Stimulated activated CD4-positive, alpha-beta T cell treated with anti-CD3 and anti-CD28 coated beads, TNF-alpha, amount 100 ng/mL, for 1 hour (primary cell): ENCODE measurements at places on chromosomes 3 and 15.

DNA sequence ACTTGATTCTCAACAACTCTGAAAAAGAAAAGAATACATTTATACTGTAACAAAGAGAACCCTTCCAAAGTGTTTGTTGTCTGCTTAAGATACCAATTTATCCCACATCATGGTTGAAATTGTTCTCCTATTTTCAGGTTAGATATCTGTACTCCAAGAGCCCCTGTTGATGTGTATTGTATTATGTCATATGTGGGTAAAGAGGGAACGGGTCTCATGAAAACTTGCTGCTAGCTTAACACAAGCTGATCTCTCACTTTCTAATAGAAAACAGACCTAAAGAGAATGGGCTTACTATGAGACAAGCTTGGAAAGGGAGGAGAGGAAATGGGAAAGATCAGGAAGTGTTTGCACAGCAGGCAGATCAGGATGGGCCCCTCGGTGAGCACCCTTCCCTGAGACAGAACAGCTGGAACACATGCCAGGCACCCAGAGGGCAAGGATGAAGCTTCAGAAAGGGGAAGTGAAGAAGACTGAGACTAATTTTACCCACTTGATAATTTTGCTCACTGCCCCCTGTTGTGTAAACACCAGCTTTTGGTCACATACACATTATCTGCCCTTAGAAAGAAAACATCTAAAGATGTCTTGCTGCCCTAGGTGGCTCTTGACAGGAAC lies 747.9 kb upstream of the CCDC54 start:
- no peak for DNase-seq

- DNase-seq, result no peak
These were observed 205.5 kb upstream of the MRPL3 start for GRCh38 chr3:131708241-131708640.

DNA sequence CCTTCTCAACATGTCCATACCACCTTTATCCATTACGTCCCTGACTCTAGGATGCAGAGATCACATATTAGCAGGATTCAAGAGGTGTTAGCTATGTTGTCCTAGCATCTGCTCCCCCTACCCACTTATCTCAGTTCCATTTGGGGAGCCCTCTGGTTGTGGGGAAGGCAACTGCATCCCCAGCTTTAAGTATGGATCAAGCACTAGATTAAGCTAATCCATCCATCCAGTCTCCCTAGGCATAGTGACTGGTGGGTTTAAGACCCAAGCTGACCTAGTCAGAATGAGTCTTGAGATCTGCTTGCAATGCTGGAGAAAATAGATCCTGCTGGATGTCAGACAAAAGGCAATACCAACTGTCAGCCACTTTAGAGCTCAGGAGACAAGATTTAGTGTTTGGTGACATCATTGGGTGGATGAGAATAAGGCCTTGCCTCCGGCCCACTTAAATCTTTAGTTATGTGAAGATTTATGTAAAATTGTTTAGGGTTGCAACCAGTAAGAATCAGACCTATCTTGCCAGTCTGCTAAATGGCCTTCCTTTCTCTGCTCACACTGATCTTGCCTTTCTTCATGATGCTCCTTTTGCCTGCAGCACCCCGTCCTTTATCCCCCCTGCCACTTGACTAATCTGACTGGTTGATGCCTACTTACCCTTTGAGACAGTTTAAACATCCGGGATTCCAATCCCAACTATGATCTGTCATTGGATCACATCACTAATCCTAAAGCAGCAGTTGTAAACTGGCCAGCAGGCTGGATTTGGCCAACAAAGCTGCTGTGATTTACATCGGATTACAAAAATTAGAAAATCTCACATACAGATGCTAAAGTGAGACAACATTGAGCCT lies 2.1 kb upstream of the ISY1 start:
- no peak for DNase-seq

DNA sequence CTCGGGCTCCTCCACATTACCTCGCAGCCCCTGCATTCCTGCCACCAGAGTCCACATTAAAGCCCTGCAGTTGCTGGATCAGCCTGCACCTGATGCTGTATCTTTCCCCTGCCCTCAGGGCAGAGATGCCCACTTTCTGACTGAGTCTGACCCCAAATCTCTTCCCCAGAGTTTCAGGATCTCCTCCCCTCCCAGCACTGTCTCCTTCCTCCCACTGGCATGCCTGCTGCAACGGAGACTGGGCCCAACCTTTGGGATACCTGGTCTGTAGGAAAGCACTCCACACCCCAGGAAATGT lies 20.6 kb upstream of the GP9 start:
- no peak for DNase-seq

DNA sequence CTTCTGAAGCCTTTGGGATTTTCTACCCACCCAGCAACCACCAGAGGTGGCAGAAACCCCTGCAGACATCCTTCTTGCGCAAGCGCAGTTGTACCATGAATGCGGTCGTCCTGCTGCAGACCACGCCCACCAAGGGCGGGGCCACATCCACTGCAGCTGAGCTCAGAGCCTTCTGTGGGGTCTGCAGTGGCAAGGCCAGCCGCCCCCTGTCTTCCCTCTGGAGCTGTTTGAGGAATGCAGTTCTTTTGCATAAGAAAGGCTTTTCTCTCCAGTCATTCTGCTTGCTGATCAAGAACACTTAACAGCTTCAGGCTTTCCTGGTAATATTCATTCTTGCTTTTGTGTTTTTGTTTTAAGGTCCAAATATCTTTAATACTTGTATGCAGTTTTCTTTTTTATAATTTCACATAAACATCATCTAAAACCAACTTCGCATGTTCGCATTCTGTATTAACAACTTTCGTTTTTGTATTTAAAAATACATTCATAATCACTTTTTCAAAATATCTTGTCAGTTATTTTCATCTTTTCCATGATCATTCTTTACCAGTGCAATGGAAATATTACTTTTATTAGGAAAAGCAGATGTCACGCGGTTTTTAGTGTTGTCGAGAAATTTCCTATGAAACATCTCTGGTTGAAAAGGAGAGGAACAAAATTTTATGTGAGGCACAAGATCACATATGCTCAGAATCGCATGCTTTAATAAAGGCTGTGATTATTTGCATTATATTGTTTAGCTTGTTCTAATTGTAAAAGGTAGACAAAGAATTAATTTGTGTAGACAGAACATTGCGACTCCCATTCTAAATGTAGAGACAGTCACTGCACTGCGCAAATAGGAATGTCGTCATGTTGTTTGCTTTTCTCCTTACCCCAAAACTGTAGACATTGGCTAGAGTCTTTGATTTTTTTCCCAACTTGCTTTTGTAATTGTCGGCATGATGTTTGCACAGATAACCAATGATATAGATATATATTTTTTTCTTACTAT lies 98.1 kb upstream of the SNRPN start:
- DNase-seq, result no peak

DNA sequence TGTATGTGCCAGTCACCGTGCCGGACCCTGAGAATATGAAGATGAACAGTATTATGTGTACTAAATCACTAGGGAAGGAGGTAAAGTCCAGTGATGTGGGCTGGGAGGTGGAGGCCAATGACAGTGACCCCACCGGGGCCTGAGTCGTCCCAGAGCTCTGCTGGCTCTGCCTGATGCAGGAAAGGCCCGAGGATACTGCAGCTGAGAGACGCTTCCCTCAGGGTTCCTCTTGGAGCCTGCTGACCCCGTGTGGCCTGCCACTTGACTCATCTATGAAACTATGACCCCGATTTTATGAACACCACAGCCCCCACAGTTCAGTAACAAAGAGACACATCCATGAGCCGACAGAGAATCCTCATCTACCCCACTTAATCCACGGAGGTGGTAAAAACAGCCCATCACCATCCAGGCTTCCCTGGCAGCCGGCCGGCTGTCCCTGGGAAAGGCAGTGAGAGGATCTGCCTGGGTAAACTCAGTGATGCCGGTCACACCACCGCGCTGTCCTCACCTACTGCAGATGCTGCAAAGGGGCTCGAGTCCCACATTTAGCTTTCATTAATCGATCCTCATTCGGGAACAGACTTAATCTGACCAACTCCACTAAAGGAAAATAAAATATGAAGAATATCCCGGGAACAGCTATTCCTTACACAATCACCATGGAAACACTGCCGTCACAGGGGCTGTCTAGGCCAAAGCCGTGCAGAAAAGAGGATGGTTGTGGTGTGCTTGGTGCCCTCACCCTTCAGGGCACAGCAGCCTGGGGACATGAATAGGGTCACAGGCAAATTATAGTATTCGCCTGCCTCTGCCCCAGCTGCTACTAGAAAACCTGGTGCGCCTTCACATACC lies 82.9 kb downstream of the ARRDC4 start:
- no peak for DNase-seq

DNA sequence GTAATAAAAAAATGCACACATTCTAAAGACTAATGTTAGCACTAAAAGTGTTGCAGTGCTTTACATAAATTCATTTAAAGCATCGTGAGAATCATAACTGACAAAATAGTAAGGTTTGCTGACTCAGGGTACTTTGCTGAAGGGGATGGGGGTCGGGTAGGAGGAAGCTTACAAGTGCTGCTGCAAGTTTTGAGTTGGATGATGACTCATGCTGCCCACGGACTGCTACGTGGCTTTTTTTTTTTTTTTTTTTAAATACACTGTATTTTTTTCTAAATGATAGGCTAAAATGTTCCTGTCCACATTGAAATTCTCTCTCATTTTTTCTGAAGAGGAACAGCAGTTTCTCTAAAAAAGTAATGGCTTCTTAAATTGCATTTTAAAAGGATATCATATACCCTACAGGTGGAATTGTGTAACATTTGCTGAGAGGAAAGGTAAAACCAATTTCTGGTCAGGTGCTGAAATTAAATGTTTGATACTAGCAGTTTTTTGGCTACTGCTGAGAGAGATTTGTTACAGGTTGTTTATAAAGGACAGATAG lies 2.2 kb downstream of the MAPK6 start:
- DNase-seq, result peak; percentile 24

DNA sequence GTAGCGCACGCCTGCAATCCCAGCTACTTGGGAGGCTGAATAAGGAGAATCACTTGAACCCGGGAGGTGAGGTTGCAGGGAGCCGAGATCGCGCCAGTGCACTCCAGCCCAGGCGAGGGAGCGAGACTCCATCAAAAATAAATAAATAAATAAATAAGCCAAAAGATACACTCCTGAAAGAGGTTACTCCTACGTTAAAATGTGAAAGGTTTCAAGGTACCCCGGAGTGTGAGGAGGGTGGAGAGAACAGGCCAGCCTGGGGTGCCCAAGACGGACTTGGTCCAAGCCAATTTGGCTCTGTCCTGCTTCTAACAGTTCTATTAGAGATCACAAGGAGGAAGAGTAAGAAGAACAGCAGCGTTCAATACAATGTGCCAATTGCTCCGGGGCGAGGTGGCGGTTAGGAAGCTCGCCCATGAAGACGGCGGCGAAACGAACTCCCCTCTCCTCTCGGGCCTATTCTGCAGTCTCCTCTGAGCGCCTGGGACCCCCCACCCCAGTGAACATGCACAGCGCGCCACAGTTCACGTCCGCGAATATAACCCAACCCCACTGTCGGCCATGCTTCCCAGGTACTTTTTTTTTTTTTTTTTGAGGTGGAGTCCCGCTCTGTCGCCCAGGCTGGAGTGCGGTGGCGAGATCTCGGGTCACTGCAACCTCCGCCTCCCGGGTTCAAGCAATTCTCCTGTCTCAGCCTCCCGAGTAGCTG lies 942 bp downstream of the ELP6 start:
- DNase-seq, result peak; percentile 16

- no peak for DNase-seq
These were observed 187.1 kb downstream of the DPH6 start for GRCh38 chr15:35358824-35359223.

DNA sequence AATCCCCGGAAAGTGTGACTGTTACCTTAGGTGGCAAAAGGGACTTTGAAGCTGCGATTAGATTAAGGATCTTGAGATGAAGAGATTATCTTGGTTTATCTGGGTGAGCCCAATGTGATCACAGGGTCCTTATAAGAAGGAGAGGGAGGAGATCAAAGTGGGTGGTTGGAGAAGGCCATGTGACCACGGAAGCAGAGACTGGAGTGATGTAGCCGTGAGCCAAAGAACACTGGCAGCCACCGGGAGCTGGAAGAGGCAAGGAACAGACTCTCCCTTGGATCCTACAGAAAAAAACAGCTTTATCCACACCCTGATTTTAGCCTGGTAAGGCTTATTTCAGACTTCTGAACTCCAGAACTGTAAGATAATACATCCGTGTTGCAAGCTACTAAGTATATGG lies 29.9 kb downstream of the CRABP1 start:
- DNase-seq, result no peak

- no peak for DNase-seq
These were observed 205.9 kb downstream of the GABRG3 start for GRCh38 chr15:27176785-27177406.

- no peak for DNase-seq
These were observed 50.3 kb upstream of the PPP2R3A start for GRCh38 chr3:135915206-135915605.

GRCh38 chr3:118683636-118684035 lies 351.0 kb downstream of the IGSF11 start:
- DNase-seq, result no peak

- DNase-seq, result no peak
These were observed 242.8 kb downstream of the DTWD1 start for GRCh38 chr15:49863431-49864224.

GRCh38 chr3:40869939-40870338 lies 329.4 kb upstream of the CTNNB1 start:
- no peak for DNase-seq

GRCh38 chr3:143973259-143974021 lies 1.8 kb downstream of the DIPK2A start:
- no peak for DNase-seq

- no peak for DNase-seq
These were observed 64.2 kb downstream of the OXNAD1 start for GRCh38 chr3:16329036-16329825.

DNA sequence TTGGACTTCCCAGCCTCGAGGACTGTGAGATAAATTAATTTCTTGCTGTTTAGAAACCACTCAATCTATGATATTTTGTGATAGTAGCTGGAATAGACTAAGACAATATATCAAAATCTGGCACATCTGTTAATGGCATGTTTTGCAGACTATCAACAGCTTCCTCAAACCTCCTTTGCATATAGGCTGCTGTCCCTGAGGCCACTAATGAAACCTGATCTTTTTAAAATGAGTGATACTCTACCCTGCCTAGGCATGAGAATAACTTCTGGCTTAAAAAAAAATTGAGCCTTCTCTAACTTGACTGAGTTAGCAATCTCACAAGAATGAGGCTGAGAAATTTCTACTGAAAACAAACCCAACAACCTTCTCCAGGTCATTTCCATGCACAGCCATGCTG lies 176.0 kb upstream of the CRBN start:
- no peak for DNase-seq

GRCh38 chr3:66115858-66116654 lies 77.3 kb upstream of the MAGI1 start:
- DNase-seq, result no peak

DNA sequence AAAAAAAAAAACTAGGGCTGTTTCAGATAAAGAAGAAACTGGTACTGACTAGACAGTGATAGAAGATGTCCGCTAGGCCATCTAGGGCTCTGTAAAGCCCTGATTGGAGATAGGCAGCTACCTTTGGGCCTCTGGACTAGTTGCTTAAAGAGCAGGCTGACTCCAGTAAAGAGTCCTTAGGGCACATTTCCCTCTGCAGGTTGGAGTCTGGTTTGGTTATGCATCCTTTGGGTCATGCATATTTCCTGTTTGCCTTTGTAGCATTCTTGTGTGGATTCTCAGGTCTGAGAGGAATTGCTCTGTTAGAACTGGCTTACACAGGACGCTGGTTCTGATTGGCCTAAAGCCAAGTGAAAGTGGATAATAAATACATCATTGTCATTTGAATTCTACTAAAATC lies 165.5 kb upstream of the LRRN1 start:
- DNase-seq, result no peak

- DNase-seq, result no peak
These were observed 31.8 kb downstream of the MYO9A start for GRCh38 chr15:72086010-72086697.
